BE2C (cell line): ENCODE measurements at places on chromosomes 1 and 21.

GRCh38 chr1:228315945-228316588 is 90.6 kb downstream of the TRIM11 start:
- DNase-seq = peak; percentile 11

DNA sequence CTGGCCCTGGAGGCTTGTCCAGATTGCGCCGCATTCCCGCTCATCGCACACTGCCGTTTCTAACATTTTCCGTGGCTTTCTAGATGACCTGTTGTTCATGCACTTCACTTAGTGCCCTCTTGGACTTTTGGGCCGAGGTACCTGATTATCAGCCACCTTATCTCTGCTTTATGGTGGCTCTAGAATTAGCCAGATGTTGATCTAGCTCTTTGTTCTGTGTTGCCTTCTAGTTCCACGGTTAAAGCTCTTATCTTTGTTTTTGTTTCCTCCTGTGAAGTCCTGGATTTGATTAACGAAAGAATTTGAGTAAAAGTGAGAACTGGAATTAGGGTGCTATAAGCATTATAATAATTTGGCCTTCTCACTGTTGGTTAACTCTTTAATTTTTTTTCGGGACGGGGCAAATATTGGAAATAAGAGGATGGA is 945 bp downstream of the RNPEP start:
- no peak for DNase-seq

DNA sequence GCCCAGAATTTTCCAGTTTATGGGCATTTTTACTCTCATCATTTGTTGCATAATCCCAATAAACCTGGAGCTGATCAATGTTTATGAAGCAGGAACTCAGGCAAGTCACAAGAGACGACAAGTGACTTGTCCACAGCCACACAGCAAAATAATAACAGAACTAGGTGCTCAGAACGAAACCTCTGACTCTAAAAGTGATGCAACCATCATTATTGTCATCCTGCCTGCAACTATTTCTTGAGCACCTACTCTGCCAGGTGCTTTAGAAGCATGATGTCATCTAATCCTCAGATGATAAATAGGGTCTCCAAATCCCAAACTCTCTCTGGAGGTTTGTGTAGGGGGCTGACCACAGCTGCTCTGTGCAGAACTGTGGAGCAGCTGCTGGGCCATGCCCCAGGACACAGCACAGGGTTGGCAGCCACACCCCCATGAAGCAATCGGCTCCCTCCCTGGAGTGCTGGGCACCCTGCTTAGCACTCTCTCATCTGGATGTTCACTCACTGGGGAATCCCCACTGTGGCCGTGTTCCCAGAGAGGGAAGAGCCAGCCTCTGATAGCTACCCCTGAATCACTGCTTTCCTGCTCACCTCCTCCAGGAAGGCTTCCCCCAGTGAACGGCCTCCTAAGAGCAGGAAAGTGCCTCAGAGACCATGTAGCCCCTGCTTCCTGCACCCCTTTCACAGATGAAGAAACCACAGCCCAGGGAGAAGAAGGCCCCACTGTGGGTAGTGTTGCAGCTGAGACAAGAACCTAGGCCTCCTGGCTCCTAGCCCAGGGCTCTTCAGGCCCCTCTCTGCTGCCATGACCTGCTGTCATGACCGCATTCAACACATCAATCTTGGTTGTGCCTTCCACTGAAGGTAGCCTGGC is 2.1 kb downstream of the TTC22 start:
- no peak for DNase-seq

GRCh38 chr1:232084584-232085223 is 458.1 kb downstream of the DISC1 start:
- no peak for DNase-seq

DNA sequence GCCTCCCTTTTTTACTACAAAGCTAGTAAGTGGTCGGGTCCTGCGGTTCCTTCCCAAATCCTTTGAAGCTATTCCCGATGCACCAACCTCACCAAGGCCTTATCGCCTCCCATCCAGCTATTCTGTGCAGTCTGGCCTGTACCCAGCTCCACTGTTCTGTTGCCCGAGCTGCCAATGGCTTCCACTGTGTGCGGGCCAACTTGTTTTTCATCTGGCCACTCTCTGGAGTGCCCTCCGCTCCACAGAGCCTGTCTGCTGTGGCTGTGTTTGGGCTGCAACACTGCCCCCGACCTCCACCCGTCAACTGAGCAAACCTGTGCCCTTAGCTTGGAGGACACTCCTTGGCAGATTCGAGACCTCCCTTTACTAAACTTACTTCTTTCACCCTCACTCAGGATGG is 125.0 kb downstream of the KIAA0319L start:
- no peak for DNase-seq

- DNase-seq = no peak
Measured at GRCh38 chr1:209835782-209836298, 8.1 kb downstream of the UTP25 start.

GRCh38 chr1:108533351-108534083 is 26.4 kb upstream of the EEIG2 start:
- no peak for DNase-seq
